ENCODE measurements at places on chromosomes 3 and 15. TPM values are rescaled to one million over a fixed set of nuclear protein-coding genes. Genes with fewer than 3 reads are reported as not detected.

GRCh38 chr15:70783610-70784022, 20.3 kb upstream of the UACA start:
- H3K27ac ChIP-seq, result peak overlapping the region; percentile 23
- H3K27me3 ChIP-seq, result no peaks in the 10 kb centered on the region
- no peaks in the 10 kb centered on the region for H3K36me3 ChIP-seq
- H3K4me1 ChIP-seq, result peaks cover 30% of the 10 kb centered on the region
- no peak overlapping the region for H3K4me3 ChIP-seq

DNA sequence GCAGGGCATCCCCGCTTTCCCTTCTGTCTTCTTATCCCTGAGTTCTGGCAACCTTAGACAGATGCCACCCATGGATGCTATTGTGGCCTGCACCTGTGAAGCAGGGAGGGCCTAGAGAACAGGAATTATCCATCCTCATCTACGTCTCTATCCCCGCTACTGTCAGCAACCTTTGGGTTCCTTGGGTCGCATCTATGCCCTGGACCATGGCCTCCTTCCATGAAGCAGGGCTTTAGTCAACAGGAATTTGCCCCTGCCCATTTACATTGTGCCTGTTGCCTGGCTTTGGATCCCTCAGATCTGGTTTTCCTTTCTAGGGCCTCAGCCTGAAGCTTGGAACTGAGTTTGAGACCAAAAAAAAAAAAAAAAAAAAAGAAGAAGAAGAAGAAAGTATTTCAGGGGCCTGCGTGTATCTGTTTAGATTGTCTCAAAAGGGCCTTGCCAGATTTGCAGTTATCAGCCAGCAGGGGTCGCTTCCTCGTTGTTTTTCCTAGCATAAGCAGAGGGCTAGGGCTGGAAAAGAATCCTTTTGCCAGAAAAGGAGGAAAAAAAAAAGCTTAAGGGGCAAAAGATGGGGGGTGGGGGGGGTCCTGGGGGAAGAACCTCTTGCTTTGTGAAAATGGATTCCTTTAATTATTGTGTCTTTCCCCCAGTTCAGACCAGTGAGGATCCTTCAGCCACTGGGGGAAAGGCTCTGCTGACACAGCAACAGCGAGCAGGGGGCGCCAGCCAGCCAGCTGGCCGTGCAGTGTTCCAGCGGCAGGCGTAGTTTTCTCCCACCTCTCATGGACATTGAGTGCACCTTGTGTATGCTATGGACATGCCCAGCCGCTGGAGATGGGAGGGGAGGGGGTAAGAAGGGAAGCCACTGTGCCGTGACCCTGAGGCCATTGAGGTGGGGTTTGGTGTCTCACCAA, 65.7 kb upstream of the ALDH1L1 start:
- no peak overlapping the region for H3K27ac ChIP-seq
- H3K4me1 ChIP-seq, result no peaks in the 10 kb centered on the region
- peak; percentile 75 for DNase-seq
- H3K4me3 ChIP-seq, result no peak overlapping the region
- peaks cover 20% of the 10 kb centered on the region for H3K27me3 ChIP-seq

DNA sequence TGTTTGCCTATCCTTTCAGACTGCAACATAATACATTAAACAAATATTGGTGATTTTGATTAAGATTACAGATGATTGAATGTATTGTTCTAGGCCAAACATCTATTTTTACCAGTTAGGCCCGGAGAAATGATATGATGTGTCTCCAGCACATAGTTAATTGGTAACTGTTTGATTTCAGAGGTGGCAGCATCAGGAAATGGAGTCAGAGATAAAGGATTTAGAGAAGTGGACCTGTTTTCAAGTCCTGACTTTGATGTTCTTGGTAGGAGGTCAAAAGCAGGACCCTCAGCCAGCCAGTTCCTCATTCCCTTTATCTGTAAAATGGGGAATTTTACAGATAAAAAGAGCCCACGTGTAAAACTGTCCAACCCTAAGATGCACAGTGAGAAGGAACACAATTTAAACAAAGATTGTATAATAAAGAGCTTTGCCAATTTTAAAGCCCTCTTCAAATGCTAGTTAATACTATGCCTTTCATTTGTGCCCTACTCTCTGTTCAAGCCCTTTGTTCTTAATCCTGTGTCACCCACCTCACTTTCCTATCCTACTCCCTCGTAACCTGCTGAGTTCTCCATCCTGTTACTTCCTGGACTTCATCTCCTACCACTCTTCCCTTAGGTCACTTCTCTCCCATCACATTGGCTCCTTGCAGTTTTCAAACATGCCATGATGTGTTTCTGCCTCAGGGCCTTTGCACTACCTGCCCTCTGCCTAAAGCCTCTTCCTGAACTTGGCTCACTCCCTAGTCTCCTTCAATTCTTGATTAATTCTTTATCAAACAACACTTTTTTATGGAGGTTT, 2.5 kb downstream of the TMEM212 start:
- no peak overlapping the region for H3K4me3 ChIP-seq
- H3K36me3 ChIP-seq, result no peaks in the 10 kb centered on the region
- H3K4me1 ChIP-seq, result peaks cover 12% of the 10 kb centered on the region
- H3K27me3 ChIP-seq, result no peaks in the 10 kb centered on the region

DNA sequence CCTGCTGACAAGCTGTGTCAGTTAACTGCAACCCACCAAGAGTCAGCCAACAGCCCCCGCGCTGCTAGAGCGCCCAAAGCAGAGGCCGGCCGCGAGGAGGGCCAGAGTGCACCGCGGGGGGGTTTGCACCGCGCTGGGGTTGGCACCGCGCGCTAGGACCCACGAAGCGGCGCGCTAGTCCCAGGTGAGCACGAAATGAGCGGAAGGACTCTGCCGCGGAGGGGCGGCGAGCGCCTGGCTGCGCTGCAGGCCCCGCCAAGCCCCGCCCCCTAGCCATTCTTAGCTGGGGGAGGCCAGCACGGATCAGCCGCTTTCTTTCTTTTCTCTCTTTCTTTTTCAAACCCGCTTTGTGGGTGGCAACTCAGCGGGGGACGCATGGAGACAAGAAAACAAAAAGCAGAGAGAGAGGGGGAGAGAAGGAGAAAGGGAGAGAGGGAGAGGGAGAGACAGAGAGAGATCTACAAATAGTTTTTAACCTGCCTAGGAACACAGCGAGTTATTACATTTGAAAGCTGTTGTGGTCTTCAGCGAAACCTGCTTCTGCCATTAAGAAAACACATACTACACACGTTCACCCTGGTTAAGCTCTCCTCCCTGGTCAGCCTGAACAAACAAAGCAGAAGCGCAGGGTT, 6.9 kb upstream of the FOXB1 start:
- H3K36me3 ChIP-seq, result no peaks in the 10 kb centered on the region
- no peaks in the 10 kb centered on the region for H3K4me1 ChIP-seq
- H3K27me3 ChIP-seq, result peaks cover 99% of the 10 kb centered on the region

GRCh38 chr3:36166477-36166876, 213.8 kb upstream of the STAC start:
- H3K36me3 ChIP-seq, result no peaks in the 10 kb centered on the region
- peak overlapping the region; percentile 35 for H3K27ac ChIP-seq
- peaks cover 17% of the 10 kb centered on the region for H3K4me1 ChIP-seq
- DNase-seq, result peak; percentile 91
- peak overlapping the region; percentile 47 for H3K4me3 ChIP-seq

GRCh38 chr3:190444576-190445145, 5.0 kb downstream of the TMEM207 start:
- no peaks in the 10 kb centered on the region for H3K27me3 ChIP-seq
- peak; percentile 21 for DNase-seq
- H3K4me3 ChIP-seq, result no peak overlapping the region
- H3K4me1 ChIP-seq, result peaks cover 13% of the 10 kb centered on the region

- H3K4me3 ChIP-seq, result peak overlapping the region; percentile 95
- H3K4me1 ChIP-seq, result peaks cover 16% of the 10 kb centered on the region
- H3K27ac ChIP-seq, result peak overlapping the region; percentile 83
- DNase-seq, result peak; percentile 74
Measured at GRCh38 chr15:65870889-65871533, 1.7 kb downstream of the RAB11A start.

- H3K27ac ChIP-seq, result no peak overlapping the region
- H3K27me3 ChIP-seq, result no peaks in the 10 kb centered on the region
- peak; percentile 43 for DNase-seq
- H3K4me1 ChIP-seq, result peaks cover 13% of the 10 kb centered on the region
Measured at GRCh38 chr3:184305577-184305976, 6.5 kb downstream of the PSMD2 start.

DNA sequence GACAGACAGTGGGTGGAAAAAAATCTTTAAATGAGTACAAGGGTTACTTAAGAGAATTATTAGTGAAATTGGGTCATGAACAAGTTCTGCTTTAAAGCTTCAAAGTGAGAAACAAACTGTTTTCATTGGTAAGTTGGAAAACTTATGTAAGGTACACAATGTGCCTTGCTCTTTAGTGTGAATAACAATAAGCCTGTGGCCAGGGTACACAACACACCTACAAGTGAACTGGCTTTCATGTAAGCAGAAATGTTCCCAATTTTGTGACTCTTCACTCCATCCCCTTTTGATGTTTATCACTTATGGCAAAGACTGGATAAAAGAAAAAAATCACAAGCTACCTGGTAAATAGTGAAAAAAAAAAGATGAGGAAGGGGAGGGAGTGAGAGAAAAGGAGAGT, 253.7 kb downstream of the ZBTB20 start:
- no peaks in the 10 kb centered on the region for H3K27me3 ChIP-seq
- no peak for DNase-seq
- no peak overlapping the region for H3K27ac ChIP-seq

GRCh38 chr15:74730619-74731316, 5.4 kb upstream of the CYP1A1 start:
- H3K4me1 ChIP-seq, result no peaks in the 10 kb centered on the region
- no peak overlapping the region for H3K27ac ChIP-seq
- H3K27me3 ChIP-seq, result peaks cover 68% of the 10 kb centered on the region
- no peaks in the 10 kb centered on the region for H3K36me3 ChIP-seq

DNA sequence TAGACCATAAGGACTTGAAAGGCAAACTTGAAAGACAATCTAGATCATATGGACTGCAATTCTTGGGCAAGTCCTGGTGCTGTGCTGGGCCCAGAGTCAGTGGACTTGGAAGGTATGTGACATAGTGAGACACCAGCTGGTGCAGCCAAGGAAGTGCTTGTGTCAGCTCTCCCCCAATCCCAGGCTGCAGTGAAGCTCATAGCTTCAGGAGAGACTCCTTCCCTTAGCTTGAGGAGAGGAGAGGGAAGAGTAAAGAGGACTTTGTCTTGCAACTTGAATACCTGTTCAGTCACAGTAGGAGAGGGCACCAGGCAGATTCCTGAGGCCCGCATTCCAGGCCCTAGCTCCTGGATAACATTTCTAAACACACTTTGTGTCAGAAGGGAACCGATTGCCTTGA, 127.4 kb upstream of the ZPLD1 start:
- peaks cover 5% of the 10 kb centered on the region for H3K27me3 ChIP-seq
- no peak overlapping the region for H3K27ac ChIP-seq
- no peak overlapping the region for H3K4me3 ChIP-seq
- no peaks in the 10 kb centered on the region for H3K36me3 ChIP-seq
- H3K4me1 ChIP-seq, result no peaks in the 10 kb centered on the region

Gene ABCC5
- 14.0 TPM for total RNA-seq

Gene BCHE
- total RNA-seq, result not detected

Gene SYNPR
- not detected for total RNA-seq
